ENCODE measurements at places on chromosomes 7 and 10. TPM values are rescaled to one million over a fixed set of nuclear protein-coding genes. Genes with fewer than 3 reads are reported as not detected.

Gene USP6NL
- total RNA-seq = 37.3 TPM

Gene SEMA4G
- total RNA-seq = 57.1 TPM

Gene ZC3HAV1L
- 16.5 TPM for total RNA-seq

Gene GNG11
- not detected for total RNA-seq

Gene UNC5B
- total RNA-seq = 3.7 TPM

- H3K4me1 ChIP-seq = peaks cover 31% of the 10 kb centered on the region
- H3K36me3 ChIP-seq = no peaks in the 10 kb centered on the region
- H3K4me3 ChIP-seq = no peak overlapping the region
- H3K27ac ChIP-seq = no peak overlapping the region
These were observed 35.3 kb downstream of the FOXL3 start for GRCh38 chr7:325051-325798.

- no peaks in the 10 kb centered on the region for H3K36me3 ChIP-seq
- DNase-seq = no peak
- H3K27me3 ChIP-seq = no peaks in the 10 kb centered on the region
- H3K4me3 ChIP-seq = no peak overlapping the region
- no peaks in the 10 kb centered on the region for H3K4me1 ChIP-seq
- H3K27ac ChIP-seq = no peak overlapping the region
These were observed 299.4 kb downstream of the SNX13 start for GRCh38 chr7:17640730-17641377.

DNA sequence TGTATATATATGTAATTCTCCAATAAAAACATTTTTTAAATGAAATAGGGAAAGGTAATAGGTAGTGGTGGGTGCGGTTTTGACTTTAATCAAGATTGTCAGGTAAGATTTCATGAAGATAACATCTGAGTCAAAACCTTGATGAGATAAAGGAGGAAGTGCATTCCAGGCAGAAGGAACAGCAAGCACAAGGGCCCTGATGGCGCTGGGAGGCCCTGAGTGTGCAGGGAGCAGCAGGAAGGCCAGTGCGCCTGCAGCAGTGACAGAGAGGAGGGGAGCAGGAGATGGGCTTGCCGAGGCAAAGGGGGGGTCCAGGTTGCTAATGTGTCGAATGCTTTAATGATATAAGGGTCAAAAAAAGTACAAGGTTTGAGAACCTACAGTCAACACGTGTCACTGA is 69.8 kb downstream of the GNA12 start:
- H3K4me1 ChIP-seq = peaks cover 2% of the 10 kb centered on the region
- peaks cover 25% of the 10 kb centered on the region for H3K36me3 ChIP-seq
- H3K4me3 ChIP-seq = no peak overlapping the region
- no peak for DNase-seq
- no peaks in the 10 kb centered on the region for H3K27me3 ChIP-seq
- no peak overlapping the region for H3K27ac ChIP-seq

DNA sequence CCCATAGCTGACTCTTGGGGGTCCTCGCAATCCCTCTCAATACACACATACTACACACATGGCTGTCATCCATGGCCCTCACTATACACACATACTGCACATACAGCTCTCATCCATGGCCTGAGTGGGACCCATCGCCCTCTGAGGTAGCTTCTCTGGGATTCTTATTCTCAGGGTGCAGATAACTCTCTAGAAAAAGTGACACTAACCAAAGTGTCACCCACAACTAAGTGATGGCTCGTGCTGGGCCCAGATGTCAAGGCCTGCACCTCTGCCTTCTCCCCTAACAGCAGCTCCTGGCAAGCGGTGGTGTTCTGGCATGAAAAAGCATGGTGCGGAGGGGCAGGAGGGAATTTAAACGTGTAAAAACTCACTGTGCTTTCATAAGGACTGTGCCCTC is 62.7 kb upstream of the ZPBP start:
- no peaks in the 10 kb centered on the region for H3K4me1 ChIP-seq
- H3K27me3 ChIP-seq = peaks cover 3% of the 10 kb centered on the region
- DNase-seq = no peak
- no peaks in the 10 kb centered on the region for H3K36me3 ChIP-seq

DNA sequence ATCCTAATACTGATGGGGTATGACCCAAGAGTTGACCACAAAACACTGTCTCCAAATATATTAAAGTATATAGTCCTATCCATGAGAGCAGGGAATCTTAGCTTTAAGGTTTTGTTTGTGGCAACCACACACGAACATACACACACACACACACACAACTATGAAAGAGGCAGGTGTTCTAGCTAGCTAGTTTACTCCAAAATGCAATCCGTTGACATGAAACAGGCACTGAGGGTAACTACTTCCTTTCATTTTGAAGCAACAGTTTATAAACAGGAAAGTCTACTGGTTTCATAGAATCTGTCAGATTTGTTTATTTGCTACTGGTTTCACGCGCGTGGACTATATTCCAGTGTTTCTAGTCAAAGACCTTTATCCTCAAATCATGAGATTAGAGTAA is 14.8 kb downstream of the HTR5A start:
- H3K27ac ChIP-seq = no peak overlapping the region
- H3K27me3 ChIP-seq = peaks cover 8% of the 10 kb centered on the region
- no peaks in the 10 kb centered on the region for H3K36me3 ChIP-seq
- H3K4me1 ChIP-seq = no peaks in the 10 kb centered on the region

GRCh38 chr10:89518108-89518507 is 17.3 kb downstream of the SLC16A12 start:
- peaks cover 18% of the 10 kb centered on the region for H3K4me1 ChIP-seq
- DNase-seq = no peak
- peaks cover 4% of the 10 kb centered on the region for H3K36me3 ChIP-seq
- no peak overlapping the region for H3K27ac ChIP-seq

DNA sequence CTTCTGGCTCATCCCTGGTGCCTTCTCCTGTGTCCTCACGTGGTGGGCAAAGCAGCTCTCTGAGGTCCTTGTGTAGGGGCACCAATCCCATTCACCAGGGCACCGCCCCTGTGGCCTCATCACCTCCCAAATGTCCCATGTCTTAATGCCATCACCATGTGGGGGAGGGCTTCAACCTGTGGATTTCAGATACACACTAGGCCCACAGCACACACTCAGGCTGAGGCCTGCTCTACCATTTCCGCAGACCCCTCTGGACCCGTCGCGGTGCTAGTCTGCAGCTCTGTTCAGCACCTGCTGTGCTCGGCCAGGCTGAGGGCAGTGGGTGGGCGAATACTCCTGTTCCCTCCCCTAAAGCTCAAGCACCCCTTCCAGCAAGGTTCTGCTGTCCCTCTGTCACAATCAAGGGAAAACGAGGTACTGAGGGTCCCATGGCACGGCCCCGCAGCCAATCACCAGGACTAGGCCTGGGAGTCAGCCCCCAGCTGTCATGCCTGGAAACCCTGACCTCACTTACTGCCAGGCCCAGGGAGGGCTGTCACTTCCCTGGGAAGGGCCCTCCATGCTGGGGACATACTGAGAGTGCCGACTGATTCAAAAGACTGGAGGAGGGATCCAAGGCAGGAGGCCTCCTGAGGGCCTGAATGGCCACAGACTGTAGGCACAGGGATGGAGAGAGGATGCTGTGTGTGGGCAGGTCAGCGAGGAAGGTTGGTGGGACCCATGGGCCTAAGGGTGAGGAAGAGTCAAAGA is 123.8 kb upstream of the RET start:
- no peak overlapping the region for H3K27ac ChIP-seq
- peaks cover 27% of the 10 kb centered on the region for H3K27me3 ChIP-seq
- peaks cover 10% of the 10 kb centered on the region for H3K4me1 ChIP-seq
- DNase-seq = no peak

DNA sequence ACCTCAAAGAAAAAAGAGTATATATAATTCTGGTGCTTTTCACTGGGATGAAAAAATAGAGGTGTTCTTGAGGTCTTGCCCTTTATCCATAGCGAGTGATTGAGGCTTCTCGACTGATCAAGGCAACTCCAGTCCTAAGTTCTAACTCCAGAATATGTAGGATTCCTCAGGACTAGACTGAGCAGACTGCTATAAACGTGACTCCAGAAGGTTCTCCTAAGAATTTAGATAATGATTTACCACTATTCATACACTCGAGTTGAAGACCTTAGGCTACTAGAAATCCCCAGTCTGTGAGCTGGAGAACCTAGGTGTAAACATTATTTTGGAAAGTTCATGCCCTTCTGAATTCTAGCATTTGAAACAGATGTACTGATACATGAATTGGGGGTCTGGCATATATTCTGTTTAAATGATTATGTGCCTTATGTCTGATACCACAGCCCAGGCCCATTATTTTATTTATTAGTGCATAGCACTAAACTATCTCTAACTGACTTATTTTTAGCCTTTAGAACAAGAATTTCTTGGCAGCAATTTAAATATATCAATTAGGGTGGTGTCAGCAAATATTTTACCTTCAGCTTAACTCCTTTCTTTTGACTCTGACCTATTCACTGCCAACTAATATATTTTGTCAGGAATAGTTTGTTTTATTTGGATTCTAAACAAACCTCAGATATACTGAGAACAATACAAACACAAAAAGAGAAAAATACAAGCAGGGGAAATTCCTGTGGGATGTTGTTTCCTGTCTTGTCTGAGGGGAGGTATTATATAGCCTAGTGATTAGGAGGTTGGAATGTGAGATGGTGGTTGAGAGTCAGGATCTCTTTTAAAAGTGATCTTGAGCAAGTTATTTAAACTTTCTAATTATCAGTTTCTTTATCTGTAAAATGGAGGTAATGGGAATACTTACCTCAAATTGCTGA is 75.8 kb downstream of the PODXL start:
- H3K27me3 ChIP-seq = no peaks in the 10 kb centered on the region
- DNase-seq = no peak
- H3K27ac ChIP-seq = peak overlapping the region; percentile 6
- H3K4me3 ChIP-seq = no peak overlapping the region
- peaks cover 9% of the 10 kb centered on the region for H3K36me3 ChIP-seq
- H3K4me1 ChIP-seq = peaks cover 16% of the 10 kb centered on the region

GRCh38 chr10:90417476-90418210 is 440.2 kb downstream of the HTR7 start:
- H3K27ac ChIP-seq = no peak overlapping the region
- H3K36me3 ChIP-seq = no peaks in the 10 kb centered on the region
- no peak for DNase-seq
- peaks cover 10% of the 10 kb centered on the region for H3K4me1 ChIP-seq
- no peak overlapping the region for H3K4me3 ChIP-seq

DNA sequence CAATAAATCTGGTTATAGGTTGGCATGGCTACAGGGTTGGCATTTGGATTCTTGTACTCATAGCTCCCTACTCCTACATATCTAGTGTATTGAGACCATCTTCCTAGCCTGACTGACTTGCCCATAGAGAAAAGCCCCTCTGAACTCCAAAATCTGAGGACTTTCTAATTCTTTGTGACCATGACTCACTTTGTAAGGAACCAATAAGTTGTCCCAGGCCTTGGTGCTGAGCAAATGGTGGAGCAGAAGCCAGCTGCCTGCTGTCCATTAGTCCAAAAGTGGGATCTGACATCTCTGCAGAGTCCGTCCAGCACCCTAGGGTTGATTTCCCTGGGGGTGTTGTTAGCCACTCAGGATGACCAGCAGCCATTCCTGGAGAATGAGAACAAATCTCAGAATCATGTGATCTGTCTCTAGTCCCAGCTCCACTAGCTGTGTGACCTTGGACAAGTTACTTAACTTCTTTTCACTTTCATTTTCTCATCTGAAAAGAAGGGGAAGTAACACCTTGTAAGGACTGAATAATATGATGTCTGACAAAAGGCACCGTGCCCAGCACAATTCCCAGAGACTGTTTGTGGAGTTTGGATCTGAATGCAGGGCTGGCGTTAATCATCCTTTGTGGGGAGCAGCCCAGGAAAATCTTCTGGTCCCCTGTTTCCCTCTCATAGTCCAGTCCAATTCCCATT is 44.1 kb downstream of the MTURN start:
- peaks cover 7% of the 10 kb centered on the region for H3K4me1 ChIP-seq
- no peak for DNase-seq
- no peak overlapping the region for H3K27ac ChIP-seq
- H3K27me3 ChIP-seq = no peaks in the 10 kb centered on the region
- no peak overlapping the region for H3K4me3 ChIP-seq

GRCh38 chr7:158414002-158414401 is 173.6 kb downstream of the PTPRN2 start:
- peaks cover 4% of the 10 kb centered on the region for H3K4me1 ChIP-seq
- no peak for DNase-seq
- H3K4me3 ChIP-seq = no peak overlapping the region
- no peaks in the 10 kb centered on the region for H3K36me3 ChIP-seq

DNA sequence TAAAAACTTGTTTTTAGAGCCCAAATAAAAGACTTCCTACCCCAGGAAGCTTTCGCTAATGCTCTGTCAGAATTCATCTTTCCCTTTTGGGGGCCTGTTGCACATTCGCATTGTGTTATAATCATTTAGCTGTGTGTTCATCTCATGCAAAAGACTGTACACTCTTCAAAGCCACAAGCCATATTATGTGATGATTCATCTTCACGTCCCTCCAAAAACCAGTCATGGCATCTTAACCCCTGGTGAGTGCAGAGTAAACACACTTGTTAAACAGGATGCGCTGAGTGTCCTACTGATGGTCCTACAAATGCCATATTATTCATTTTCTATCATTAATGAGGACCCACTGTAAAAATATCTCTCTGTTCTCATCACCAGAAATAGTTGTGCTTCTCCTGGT is 235.4 kb downstream of the KIAA1217 start:
- H3K27me3 ChIP-seq = no peaks in the 10 kb centered on the region
- H3K4me1 ChIP-seq = peaks cover 21% of the 10 kb centered on the region
- H3K4me3 ChIP-seq = no peak overlapping the region
- no peak for DNase-seq

- H3K4me1 ChIP-seq = no peaks in the 10 kb centered on the region
- no peak overlapping the region for H3K4me3 ChIP-seq
- no peaks in the 10 kb centered on the region for H3K27me3 ChIP-seq
- H3K36me3 ChIP-seq = no peaks in the 10 kb centered on the region
- H3K27ac ChIP-seq = no peak overlapping the region
These were observed 40.0 kb upstream of the LRRN3 start for GRCh38 chr7:111050875-111051416.

GRCh38 chr7:10192074-10192473 is 781.6 kb upstream of the PHF14 start:
- no peak overlapping the region for H3K27ac ChIP-seq
- no peaks in the 10 kb centered on the region for H3K36me3 ChIP-seq
- H3K4me3 ChIP-seq = no peak overlapping the region
- H3K4me1 ChIP-seq = peaks cover 6% of the 10 kb centered on the region
- no peak for DNase-seq
- no peaks in the 10 kb centered on the region for H3K27me3 ChIP-seq

GRCh38 chr10:3365630-3366029 is 193.0 kb upstream of the PITRM1 start:
- peaks cover 8% of the 10 kb centered on the region for H3K4me1 ChIP-seq
- no peak overlapping the region for H3K27ac ChIP-seq
- no peaks in the 10 kb centered on the region for H3K27me3 ChIP-seq
- H3K36me3 ChIP-seq = no peaks in the 10 kb centered on the region
- DNase-seq = no peak
- H3K4me3 ChIP-seq = no peak overlapping the region

DNA sequence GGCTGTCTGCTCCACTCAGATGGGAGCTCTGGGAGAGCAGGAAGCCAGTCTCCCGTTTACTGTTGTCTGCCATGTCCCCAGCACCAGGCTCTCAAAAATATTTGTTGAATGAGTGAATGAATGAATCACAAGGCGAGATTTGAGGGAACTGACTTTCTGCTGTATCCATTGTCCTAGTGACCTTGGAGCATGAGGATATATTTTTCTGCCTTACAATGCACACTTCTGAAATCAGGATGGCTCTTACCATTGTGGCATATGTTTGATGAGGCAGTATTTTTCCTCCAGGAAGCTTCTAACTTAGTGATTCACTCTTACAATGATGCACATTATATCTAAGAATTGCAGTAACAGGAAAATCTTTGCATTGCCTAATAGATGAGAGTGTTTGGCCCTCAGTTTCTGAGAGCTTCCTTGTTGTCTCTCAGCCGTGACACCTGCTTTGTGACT is 136.4 kb downstream of the RPS24 start:
- H3K27ac ChIP-seq = no peak overlapping the region
- no peak overlapping the region for H3K4me3 ChIP-seq
- peaks cover 43% of the 10 kb centered on the region for H3K27me3 ChIP-seq
- no peak for DNase-seq

All from progenitor cell of endocrine pancreas (in vitro differentiated cells).